Suppressor macrophage treated with lipopolysaccharide for 4 hours (primary cell): ENCODE measurements at places on chromosomes 7 and 10.

- DNase-seq, result no peak
Measured at GRCh38 chr7:112140600-112140999, 65.6 kb downstream of the DOCK4 start.

DNA sequence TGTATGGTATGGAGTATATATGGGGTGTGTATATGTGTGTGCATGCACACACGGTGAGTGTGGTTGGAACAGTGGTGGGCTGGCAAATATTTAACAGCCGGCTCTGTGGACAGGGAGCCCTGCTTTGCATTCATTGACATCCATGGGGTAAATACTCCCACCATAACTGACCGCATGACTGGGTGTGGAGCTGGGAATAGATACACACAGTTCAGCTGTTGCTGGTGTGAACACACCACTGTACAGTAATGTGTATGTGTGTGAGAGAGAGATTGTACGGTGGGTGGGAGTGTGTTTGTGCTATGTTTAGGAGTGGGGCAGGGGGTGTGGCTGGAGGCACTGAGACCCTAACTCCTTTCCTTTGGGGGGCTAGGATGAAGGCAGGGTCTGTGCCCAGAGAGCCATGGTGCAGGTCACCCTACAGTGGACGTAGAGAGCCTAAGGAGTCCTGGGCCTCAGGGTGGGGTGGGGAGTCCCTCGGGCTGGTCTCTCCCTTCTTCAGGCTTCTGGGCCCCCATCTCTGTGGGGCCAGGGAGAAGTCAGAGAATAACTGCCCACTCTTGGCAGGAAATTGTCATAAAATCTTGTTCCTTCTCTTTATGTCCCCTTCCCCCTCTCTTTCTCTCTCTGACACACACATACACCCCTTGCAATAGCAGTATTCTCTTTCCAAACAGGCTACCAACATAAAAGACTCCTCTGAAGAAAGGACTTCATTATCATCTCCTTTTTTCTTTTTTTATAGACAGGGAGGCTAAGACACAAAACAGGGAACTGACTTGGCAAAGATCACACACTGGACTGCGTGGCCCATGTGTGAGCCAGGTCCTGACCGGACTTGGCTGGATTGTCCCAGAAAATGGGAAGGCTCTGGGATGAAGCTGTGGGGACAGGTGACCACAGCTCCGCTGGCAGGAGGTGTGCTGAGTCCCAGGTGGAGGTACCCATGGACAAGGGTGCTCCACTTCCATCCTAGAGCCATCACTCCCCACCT, 3.2 kb downstream of the SFRP5 start:
- no peak for DNase-seq

- DNase-seq, result no peak
Measured at GRCh38 chr7:51045319-51046102, 262.8 kb upstream of the GRB10 start.

DNA sequence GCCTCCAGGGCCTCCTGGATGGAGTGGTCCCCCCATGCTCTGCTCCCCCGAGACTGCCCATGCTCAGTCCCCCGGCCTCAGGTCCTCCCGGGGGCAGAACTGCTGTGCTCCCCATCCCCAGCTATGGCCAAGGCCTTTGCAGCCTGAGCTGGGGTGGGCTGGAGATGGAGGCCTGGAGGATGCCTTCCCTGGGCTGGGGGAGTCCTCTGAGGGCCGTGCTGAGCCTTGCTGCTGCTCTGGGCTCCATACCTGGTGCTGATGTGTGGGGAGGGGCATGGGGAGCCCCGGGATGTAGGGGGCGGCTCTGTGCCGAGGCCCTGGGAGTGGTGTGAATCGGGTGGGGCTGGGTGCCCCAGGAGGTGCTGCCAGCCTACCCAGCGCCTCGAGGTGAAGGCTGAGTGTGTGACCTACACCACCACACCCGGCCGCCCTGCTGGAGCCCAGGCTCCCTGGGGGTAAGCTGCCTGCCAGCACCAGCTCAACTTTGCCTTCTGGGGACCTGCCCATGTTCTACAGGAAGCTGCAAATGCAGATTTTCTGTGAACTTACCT, 109.5 kb downstream of the UNCX start:
- DNase-seq, result no peak

GRCh38 chr7:33986451-33986850, 81.1 kb downstream of the BMPER start:
- no peak for DNase-seq

GRCh38 chr7:4745265-4745919, 30.0 kb upstream of the AP5Z1 start:
- no peak for DNase-seq

DNA sequence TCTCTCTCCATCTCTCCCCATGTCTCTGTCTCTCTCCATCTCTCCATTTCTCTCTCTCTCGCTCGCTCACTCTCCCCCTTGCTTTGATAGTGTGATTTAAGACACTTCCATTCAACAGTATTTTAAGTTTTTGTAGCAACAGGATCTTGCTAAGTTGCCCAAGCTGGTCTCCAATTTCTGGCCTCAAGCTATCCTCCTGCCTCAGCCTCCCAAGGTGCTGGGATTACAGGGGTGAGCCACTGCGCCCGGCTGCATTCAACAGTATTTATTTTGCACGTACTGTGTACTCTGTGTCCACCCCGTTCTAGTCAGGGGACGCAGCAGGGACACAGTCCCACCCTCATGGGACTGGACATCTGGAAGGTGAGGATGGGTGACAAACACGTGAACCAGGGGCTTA, 14.4 kb upstream of the PDGFA start:
- DNase-seq, result no peak

DNA sequence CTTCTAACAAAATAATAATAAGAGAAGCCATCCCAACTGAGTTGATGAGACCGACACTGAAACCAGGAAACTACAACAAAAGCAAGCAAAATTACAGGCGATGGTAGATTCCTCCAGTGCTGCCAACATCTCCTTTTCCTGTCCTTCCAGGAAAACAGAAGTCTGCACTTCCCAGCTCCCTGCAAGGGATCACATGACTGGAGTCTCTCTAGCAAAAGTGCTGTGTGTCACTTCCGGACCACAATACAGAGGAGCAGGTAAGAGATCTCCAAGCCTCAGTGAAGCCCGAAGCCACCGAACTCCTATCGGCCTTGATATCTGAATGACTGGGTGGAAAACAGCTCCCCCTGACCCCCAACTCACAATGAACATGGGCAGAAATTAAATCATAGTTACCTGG, 63.2 kb downstream of the SMURF1 start:
- no peak for DNase-seq

- DNase-seq, result no peak
Measured at GRCh38 chr7:16589881-16590280, 55.7 kb downstream of the ANKMY2 start.

DNA sequence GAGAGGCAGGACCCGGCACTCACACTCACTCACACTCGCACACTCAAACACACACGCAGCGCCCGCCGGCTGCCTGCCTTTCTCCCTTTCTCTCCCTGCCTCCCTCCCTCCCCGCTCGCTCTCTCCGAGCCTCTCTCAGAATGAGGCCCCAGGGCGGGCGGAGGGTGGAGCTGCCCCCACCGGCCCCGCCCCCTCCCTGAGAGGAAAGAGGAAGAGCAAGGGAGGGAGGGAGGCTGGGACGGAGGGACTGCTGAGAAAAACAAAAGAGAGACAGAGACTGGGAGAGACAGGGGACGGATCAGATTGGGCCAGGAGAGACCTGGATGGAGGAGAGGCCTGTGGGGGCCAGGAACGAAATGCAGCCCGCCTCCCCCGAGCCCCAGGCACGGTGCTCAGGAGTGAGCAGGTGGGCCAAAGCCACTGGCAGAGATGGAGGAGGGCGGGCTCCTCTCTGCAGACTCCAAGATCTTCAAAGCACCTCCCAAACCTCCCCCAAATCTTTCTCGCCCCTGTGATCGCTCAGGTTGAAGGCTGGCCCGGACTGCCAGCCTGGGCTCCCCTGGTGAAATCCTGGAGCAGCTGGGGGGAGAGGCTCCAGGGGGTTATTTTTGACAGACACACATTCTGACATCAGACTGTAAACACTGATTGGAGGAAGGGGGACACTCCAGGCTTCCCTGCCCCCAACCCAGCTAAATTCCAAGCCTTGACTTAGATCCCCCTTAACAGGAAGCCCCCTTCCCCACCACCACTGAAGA, 5.1 kb downstream of the LDB1 start:
- peak; percentile 93 for DNase-seq

GRCh38 chr7:112654322-112655216, 135.6 kb downstream of the TMEM168 start:
- no peak for DNase-seq

GRCh38 chr10:129464251-129464650, 2.8 kb upstream of the MGMT start:
- DNase-seq, result no peak

DNA sequence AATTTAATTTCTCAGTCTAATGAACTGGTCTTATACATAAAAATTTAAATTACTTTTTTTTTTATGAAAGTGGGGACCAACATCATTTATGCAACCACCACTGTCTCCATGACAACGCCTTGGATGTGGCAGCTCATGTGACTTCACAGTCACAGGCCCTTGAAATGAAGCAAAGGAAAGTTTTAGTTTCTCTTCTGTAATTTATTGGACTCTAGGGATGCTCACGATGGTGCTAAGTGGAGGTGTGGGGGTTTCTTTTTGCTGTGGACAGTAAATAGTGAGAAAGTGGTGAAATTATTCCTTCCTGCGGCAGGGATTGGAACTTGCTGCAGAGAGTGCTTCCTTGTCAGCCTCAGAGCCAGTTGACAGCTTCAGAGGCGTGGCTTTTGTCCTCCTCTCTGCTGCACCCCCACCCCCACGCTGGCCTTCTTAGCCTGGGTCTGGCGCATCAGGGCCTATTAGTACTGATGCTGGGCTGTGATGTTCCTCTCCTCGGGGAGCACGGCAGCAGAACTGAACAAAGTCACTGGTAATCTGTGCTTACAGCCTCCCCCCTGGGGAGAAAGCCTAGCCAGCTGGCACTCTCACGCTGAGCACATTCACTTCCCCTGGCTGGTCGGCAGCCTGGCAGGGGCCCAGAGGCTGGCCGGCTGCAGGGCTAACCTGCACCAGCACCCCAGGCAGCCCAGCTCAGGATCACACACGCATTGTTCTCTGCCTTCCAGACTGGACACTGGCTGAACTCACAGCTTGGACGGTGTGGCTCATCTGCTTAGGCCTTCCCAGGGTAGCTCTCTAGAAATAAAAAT, 517.5 kb upstream of the GALNT17 start:
- peak; percentile 10 for DNase-seq

DNA sequence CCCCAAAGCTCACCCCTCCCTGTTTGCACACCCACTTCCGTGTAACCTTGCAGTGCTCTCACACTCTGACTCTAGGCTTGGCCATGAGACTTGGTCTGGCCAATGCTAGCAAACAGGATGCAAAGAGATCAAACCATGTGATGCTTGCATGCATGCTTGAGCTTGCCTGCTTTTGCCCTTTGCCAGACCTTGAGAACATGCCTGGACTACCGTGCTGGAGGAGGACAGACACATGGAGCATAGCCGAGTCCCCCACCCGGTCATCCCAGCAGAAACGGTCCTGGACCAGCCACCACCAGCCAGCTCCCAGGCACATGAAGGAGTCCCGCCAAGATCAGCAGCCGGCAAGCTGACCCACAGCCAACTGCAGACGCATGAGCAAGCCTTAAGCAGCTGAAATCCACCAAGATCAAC, 23.4 kb downstream of the PYROXD2 start:
- no peak for DNase-seq

DNA sequence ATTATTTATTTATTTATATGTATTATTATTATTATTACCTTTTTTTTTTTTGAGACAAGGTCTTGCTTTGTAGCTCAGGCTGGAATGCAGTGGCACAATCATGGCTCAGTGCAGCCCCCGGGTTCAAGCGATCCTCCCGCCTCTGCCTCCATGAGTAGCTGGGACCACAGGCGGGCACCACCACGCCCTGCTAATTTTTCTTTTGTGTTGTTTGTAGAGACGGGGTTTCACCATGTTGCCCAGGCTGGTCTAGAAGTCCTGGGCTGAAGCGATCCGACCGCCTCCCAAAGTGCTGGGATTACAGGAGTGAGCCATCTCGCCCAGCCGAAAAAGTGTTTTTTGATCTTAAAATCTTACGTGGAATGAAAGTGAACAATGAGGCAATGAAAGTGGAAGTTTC, 79.4 kb upstream of the C1GALT1 start:
- DNase-seq, result no peak

DNA sequence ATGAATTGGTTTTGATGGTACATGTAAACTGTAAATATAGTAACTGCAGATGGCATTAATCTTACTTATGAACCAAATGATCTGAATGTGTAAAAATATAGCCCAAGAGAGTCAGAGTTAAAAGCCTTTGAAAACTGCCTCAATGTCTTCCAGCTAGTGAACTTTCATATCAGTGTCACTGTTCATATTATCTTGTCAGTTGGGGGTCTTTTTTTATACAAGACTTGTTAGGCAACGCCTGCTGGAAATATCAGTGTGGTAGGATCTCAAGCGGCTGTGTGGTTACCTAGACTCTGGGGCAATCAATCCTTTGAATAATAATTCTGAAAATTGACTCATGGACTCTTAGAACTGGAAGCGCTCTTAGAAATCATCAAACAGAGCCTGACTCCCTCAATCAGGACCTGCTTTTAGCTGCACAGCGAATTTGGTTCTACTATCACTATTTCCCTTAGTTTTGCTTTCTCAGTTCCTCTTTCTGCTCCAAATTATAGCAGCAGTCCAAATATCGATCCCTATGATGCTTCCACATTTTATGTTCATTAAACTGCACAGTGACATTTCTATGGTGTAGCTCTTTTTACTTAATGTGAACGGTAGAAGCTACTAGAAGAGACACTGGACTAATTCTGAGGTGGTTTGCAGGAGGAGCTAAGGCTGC, 100.1 kb upstream of the COL1A2 start:
- DNase-seq, result no peak

DNA sequence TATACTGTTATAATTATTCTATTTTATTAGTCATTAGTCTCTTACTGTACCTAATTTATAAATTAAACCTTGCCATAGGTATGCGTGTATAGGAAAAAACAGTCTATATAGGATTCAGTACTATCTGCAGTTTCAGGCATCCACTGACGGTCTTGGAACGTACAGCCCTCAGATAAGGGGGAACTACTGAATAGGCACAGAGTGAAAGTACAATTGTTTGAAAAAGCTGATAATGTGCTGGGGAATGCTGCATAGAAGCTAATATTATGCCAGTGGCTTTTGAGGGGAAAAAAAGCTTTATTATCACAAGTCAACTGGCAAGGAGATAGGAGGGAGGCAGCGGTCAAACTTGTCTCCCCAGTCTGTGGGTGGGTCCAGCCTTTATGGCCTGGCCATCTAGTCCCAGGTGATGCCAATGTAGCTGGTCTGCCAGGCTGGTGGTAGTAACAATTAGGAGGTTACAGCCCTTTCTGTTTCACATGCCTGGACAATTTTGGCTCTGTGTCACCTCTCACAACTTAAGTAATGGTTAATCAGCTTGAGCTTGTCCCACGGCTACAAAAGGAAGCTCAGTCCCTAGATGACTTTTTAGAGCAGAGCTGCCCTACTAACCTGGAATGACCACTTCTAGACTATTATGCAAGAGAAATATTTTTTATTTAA, 8.3 kb upstream of the FMC1 start:
- DNase-seq, result no peak
